T-cell (primary cell): ENCODE measurements at places on chromosomes 2 and 18. TPM values are rescaled to one million over a fixed set of nuclear protein-coding genes. Genes with fewer than 3 reads are reported as not detected.

The WDR7 gene
- total RNA-seq = 65.6 TPM

The TUBA4B gene
- not detected for total RNA-seq

The CAPN14 gene
- 0.55 TPM for total RNA-seq

- peak overlapping the region; percentile 25 for H3K27ac ChIP-seq
- peaks cover 3% of the 10 kb centered on the region for H3K36me3 ChIP-seq
- H3K27me3 ChIP-seq = no peaks in the 10 kb centered on the region
- DNase-seq = no peak
- H3K4me1 ChIP-seq = peaks cover 23% of the 10 kb centered on the region
- H3K4me3 ChIP-seq = no peak overlapping the region
These were observed 187.4 kb downstream of the BCL2 start for GRCh38 chr18:63131959-63132818.

- no peak for DNase-seq
- no peaks in the 10 kb centered on the region for H3K36me3 ChIP-seq
- H3K27ac ChIP-seq = no peak overlapping the region
- H3K27me3 ChIP-seq = no peaks in the 10 kb centered on the region
- peaks cover 2% of the 10 kb centered on the region for H3K4me1 ChIP-seq
These were observed 196.1 kb upstream of the OSR1 start for GRCh38 chr2:19554520-19554919.

DNA sequence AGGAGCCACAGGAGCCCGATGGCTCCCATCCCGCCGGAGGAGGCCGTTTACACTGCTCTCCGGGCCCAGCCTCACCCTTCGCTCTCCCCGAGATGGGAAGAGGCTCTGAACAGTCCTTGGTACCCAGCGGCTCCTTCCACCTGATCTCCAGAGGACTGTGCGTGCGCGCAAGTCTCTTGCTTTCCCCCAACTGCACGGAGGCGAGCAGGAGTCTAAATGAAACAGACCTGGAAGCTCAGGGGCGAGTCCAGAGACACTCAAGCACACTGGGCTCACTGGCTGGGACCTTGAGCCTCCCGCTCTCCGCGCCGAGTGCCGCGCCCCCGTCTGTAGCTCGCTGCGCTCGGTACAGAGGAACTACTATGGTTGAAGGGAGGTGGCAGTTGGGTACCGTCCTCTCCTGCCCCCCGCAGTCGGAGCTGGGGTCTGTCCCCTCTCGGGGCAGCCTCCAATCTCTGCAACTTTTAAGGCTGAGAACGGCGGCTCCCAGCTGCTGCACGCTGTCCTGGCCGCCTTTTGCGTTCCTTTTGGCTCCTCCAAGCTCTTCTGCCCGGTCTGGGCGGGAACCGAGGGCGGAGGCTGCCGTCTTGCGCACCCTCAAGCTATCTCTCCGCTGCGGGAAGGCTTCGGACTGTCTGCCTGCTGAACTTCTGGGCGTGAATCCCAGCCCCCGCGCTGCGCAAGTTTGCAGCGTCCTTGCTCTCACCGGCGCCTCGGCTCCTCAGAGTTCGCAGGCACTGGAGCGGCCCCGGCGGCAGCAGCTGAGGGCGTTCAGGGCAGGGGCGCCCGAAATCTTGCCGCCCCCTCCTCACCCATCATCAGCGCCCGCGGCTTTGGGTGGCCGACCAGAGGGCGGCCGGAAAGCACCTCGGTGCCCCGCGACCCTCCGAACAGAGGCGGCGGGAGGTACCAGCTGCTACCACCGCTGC, 491 bp downstream of the ALK start:
- no peak overlapping the region for H3K4me3 ChIP-seq
- H3K4me1 ChIP-seq = no peaks in the 10 kb centered on the region
- H3K36me3 ChIP-seq = no peaks in the 10 kb centered on the region

DNA sequence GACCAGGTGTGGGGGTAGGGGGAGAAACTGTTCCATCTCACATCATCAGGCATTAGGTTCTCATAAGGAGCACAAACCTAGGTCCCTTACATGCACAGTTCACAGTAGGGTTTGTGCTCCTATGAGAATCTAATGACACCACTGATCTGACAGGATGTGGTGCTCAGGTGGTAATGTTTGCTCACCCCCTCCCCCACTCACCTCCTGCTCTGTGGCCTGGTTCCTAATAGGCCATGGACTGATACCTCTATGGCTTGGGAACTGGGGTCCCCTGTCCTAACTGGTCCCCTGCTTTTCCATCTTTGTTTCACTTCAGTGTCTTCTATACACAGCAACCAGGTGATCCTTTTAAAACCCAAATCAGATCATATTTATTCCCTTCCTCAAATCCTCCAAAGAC, 267.8 kb downstream of the TNS1 start:
- H3K27ac ChIP-seq = no peak overlapping the region
- no peaks in the 10 kb centered on the region for H3K27me3 ChIP-seq
- H3K4me1 ChIP-seq = peaks cover 5% of the 10 kb centered on the region
- H3K36me3 ChIP-seq = no peaks in the 10 kb centered on the region

DNA sequence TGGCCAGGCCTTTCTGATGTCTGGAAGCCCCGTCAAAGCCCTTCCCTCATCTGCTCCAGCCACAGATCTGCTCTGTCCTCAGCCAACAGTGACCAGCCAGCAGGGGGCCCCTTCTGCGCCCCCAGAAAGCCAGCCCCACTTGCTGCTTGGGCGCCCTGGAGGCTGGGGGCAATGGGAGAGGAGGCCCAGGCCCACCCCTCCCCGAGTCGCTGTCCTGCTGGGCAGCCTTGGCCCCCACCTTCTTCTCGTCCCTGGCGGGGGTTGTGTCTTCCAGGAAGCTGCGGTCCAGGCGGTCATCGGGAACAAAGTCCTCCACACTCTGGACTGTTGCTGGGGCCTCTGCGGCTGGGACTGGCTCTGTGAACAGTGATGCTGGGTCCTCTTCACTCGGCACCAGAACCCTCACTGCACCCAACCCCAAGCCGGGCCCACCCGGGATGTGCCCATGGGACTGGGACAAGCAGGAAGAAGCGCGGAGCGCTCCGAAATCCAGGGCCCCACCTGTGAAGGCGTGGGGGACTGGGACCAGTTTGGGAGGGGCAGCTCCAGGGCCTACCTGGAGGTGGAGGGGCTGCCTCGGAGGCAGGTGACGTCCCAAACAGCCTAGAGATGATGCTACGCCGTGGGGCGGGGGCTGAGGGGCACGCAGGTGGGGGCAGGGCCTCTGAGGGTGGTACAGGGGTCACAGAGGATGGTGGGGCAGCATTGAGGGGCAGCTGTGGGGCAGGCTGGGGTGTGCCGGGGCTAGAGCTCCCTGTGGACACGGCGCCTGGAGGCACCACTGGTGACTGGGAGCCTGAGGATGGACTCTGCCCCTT, 257.6 kb downstream of the ANKRD30B start:
- H3K27ac ChIP-seq = no peak overlapping the region
- H3K27me3 ChIP-seq = no peaks in the 10 kb centered on the region
- H3K36me3 ChIP-seq = no peaks in the 10 kb centered on the region
- H3K4me1 ChIP-seq = no peaks in the 10 kb centered on the region

DNA sequence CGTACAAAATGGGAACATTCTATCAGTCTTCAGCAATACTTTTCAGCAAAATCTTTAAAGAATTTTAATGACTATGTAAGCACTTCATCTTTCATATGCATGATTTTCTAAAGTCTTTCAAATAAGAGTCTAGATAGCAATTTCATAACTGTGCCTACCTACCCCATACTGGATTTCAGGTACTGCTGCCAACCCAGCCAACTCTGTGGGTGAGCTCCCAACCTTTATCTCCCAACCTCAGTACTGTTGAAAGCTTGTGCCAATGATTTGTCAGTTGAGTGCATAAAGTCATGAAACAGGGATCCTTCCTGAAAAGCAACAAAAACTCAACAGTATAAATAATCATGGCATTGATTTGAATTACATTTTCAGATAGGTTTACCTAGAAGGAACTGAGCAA, 296.9 kb downstream of the PID1 start:
- H3K36me3 ChIP-seq = no peaks in the 10 kb centered on the region
- H3K27me3 ChIP-seq = no peaks in the 10 kb centered on the region
- no peaks in the 10 kb centered on the region for H3K4me1 ChIP-seq
- no peak overlapping the region for H3K4me3 ChIP-seq

- no peaks in the 10 kb centered on the region for H3K27me3 ChIP-seq
- no peak for DNase-seq
- H3K4me3 ChIP-seq = no peak within 1 kb of the TSS
- no peaks in the 10 kb centered on the region for H3K36me3 ChIP-seq
- no peak within 1 kb of the TSS for H3K27ac ChIP-seq
These were observed at the start of gene SCN3A for GRCh38 chr2:165203689-165204559. Gene SCN3A (minus strand): TSS chr2:165204050. CDS start chr2:165176394, 27,656 bp downstream.
